ENCODE measurements at places on chromosomes 2 and 18. TPM values are rescaled to one million over a fixed set of nuclear protein-coding genes. Genes with fewer than 3 reads are reported as not detected.

DNA sequence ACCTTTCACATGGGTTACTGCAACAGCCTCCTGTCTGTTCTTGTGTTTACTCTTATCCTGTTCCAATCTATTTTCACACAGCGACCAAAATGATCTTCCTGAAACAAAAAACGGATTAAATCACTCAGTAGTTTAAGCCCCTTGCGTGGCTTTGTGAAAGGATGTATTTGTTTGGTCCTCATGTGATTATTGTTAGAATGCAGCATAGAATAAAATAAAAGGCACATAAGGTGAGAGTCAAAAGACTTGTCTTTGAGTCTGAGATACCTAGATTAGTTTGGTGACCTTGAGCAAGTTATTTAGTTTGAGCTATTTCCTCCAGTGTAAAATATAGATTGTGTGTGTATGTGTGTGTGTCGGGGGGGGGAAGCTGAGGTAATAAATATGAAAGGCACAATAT lies 72.4 kb downstream of the EML4 start:
- no peak for DNase-seq

- no peak for DNase-seq
Measured at GRCh38 chr2:155696571-155696970, 636.0 kb downstream of the NR4A2 start.

- DNase-seq = no peak
Measured at GRCh38 chr2:85009019-85009618, 38.2 kb downstream of the KCMF1 start.

INO80B gene
- 17.3 TPM for total RNA-seq

CHMP1B gene
- 17.9 TPM for total RNA-seq

C2orf42 gene
- total RNA-seq = 15.8 TPM

LONRF2 gene
- total RNA-seq = 19.8 TPM

Data from stomach (tissue), 19 donors.